ENCODE measurements at places on chromosomes 12 and 14.

GRCh38 chr12:92886131-92886530 lies 43.0 kb downstream of the EEA1 start:
- DNase-seq: no peak

DNA sequence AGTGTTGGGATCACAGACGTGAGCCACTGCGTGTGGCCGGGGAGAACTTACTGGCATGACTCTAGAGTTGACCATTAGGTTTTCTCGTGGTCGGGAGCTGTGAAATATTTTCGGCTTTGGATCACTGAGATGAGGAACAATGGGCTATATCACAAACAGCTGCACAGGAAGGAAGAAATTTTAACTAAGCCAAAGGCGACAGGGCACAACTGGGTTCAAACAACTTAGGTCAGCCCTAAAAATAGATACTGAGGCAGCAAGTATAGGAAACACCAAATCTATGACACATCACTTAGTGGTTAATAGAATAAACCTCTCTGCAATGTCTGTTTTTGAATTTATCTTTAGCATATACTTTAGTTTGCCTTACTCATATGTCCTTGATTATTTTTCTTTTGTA lies 162.9 kb downstream of the LRIG3 start:
- DNase-seq: no peak

DNA sequence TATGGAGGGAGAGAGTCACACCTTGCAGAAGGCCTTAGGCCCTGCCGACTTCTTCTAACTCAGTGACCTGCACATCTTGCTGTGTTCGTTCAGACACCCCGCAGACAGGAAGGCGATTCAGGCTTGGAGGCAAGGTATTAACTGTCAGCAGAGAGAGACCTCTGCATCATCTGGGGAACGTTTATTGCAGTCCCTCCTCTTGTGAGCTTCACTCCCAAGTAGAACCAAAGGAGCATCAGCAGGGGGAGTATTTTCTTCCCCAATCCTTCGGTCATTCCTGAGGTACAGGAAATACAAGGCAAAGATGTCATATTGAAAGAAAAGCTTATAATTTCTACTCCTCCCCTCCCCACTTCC lies 217.9 kb downstream of the CRADD start:
- DNase-seq: no peak

DNA sequence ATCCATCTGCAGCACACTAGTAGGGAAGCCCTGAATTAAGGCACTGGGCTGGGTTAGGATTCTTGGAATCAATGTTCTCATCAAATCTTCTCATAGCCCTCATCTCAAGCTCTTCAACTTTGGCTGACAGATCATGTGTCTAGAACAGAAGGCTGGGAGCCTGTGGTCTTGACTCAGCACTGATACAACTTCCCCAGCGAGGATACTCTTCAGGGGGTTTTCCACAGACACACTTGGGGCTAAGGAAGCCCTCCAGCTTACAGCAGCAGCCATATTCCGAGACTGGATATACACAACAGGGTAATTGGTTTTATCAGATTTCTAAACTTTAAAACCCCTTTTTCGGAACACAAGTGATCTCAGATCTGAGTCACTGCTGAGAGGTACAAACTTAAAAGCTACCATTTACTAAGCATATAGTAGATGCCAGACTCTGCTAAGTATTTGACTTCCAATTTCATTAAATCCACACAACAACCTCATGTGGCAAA lies 3.5 kb downstream of the FMNL3 start:
- peak; percentile 91 for DNase-seq

DNA sequence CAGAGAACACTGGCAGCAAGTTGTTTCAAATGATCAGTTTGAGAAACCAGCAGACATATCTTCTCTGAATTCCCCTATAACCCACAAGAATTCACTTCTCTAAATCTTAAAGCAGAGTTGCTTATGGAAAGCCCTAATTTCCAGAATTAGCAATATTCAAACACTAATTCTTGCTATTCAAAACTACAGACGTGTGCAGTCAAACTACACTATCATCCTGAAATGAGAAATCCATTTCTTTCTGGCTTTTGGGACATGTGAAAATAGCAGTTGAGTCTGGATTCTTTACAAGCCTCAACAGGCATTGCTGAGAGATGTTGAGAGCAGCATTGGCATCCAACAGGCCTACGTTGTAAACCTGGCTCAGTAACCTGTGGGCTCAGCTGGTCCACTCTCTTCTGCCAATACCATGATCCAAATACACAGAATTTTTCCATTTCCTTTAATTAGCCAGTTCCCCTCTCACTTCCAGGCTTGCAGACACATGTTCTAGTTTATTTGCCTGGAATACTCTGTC lies 74.6 kb upstream of the TMTC1 start:
- no peak for DNase-seq

DNA sequence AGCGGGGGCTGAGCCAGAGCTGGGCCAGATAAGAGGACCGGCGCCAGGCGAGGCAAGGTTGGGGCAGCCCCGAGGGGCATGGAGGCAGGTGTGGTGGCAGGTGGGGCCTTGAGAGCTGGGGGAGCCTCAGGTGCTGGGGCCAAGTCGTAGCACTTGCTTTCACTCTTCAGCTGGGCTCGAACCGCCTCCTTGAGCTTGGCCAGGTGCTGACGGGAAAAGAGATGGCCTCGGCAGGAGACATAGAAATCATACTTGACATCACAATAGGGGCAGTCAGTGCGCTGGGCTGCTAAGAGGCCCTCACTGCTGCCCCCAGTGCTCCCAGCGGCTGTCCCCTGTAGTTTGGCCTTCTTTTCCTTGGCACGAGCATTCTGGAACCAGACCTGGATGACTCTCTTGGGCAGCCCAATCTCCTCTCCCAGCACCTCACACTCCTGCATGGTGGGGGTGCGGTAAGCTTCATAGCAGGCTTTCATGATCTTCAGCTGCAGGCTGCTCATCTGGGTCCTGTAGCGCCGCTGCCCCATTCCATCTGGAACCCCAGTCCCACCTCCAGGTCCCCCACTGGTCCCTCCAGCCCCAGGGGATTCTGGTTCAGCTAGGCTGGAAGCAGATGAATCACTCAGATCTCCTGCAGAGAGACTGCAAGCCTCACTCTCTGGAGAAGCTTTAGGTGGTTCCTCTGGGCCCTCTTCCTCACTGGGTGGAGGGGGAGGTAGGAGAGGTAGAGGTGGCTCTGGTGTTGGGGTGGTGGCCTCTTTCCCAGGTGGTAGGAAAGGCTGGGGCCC lies 28.1 kb downstream of the ZFHX2 start:
- DNase-seq: no peak

GRCh38 chr12:98437806-98438595 lies 77.4 kb upstream of the TMPO start:
- peak; percentile 46 for DNase-seq

DNA sequence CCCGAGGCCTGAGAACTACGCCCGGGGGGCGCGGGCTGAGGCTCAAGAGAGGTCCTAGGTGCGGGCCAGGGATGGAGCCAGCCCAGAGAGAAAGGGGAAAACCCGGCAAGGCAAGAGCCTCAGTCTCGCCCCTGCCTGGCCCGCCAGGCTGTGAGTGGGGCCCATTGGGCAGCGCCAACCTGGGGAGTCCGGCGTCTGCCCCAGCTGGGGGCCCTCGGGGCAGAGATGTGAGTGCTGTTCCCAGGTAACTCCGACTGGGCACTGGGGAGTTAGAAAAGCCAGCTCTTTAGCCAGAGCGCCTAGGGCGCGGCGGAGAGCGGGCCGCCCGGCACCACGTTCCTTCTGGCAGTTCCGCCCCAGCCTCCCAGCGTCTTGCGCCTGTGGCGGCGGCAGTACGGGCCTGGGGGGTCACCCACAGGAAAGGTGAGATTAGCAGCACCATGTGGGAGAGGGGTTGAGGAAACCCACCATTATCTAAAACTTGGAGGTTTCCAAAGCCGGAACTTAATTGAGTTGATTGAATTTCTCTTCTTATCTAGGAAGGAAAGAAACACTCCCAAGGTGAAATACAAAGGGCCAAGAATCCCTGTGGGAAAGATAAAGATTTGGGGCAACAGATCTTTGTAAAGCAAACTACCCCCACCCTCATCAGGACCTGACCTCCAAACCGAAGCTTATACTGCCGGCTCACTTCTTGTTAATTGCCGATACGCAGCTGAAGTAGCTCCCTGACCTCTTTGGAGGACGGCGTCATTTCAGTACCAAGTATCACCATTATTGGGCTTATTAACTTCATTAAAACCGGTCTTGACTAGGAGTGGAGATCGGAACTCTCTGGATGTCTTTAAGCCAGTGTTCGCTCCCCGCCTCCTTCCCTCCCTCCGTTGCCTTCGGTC lies 11.6 kb downstream of the OTX2 start:
- no peak for DNase-seq

DNA sequence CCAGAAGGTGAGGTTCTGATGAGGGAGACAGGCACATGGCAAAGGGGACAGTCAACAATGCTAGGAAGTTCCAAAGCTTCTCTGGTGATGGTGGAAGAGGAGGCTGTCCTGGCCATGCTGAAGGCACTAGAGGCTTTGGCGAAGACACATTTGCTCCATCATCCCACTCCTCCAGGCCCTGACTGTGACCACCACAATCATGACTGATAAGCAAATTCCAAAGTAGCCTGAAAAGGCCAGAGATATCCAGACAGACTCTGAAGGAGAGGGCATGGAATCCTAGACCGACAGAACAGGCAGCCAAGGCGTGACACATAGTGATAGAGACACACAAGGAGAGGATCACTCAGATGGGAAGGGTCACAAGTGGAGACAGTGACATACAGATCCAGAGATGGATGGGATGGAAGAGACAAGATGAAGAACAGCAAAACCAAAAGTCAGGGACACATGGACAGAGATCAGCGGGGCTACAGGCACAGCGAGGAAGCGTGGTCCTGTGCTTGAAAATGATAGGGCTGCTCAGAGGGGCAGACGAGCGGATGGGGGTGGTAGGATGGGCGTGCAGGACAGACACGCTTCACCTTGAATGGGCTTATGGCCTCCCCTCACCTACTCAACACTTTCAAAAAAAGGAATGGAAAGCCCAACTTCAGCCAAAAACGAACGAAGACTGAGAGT lies 1.3 kb downstream of the ZFHX2 start:
- DNase-seq: no peak

- no peak for DNase-seq
Measured at GRCh38 chr12:111274777-111275176, 94.1 kb downstream of the PHETA1 start.

- DNase-seq: no peak
Measured at GRCh38 chr14:54769951-54770863, 132.4 kb downstream of the GCH1 start.

GRCh38 chr12:114848666-114849065 lies 164.7 kb upstream of the TBX3 start:
- DNase-seq: no peak

- DNase-seq: no peak
Measured at GRCh38 chr12:116278667-116279066, 1.2 kb upstream of the MED13L start.

DNA sequence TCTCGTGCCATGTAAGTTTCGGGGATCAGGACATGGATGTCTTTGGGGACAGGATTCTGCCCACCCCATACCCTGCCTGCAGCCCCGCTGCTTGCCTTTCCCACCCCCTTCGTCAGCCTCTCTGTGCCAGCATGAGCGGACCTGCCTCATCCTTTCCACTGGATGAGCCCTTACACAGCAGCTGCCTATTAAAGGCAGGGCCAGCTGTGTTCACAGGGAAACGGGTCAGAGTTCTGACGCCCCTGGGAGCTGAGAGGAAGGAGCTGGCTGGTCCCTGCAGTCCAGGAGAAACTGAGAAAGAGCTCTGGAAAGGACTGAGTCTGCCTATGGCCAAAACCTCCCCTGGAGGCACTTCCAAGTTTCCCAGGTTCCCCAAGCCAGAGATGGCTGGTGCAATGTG lies 83.5 kb upstream of the NCOR2 start:
- no peak for DNase-seq

- no peak for DNase-seq
Measured at GRCh38 chr12:79531518-79531917, 159.2 kb downstream of the PAWR start.

DNA sequence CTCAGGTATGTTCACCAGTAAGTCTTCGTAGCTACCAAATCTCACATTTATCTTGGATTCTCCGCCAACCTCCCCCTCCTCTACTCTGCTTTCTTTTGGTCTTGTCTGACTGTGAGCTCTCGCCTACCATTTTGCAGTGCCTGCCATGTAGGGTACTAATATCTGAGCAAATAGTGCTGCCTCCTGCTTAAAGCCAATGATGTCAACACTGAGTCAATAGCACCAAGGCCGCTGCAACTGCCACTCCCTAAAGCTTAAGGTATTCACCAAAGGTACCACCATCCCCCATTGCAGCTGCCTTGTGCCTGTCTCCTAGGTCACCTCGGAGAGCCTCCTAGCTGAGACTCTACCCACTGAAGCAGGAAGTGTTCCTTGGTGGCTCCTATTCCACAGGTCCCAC lies 114.8 kb upstream of the FUT8 start:
- no peak for DNase-seq

DNA sequence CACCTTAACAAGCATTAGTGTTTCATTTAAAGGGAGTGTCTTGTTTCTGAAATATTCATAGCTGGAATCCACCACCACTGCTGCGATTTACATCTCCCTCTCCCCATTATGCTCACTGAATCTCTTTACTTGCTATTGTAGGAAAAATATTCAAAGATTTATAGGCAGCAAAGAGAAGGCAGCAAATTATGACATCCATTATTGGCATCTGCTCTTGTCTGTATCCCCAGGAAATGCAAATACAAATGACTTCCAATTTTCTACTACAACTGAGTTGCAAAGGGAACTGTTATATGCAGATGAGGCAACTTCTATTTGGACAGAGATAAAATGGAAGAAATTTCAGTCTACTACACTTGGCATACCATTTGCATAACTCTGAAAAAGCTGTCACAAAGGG lies 88.4 kb upstream of the PRKD1 start:
- no peak for DNase-seq

GRCh38 chr14:89276424-89276975 lies 140.5 kb downstream of the FOXN3 start:
- DNase-seq: peak; percentile 88

- DNase-seq: peak; percentile 70
Measured at GRCh38 chr12:57233357-57234232, 4.1 kb downstream of the SHMT2 start.

Data from suppressor macrophage treated with lipopolysaccharide for 4 hours (primary cell).